ENCODE measurements at places on chromosomes 4 and X. TPM values are rescaled to one million over a fixed set of nuclear protein-coding genes. Genes with fewer than 3 reads are reported as not detected.

DNA sequence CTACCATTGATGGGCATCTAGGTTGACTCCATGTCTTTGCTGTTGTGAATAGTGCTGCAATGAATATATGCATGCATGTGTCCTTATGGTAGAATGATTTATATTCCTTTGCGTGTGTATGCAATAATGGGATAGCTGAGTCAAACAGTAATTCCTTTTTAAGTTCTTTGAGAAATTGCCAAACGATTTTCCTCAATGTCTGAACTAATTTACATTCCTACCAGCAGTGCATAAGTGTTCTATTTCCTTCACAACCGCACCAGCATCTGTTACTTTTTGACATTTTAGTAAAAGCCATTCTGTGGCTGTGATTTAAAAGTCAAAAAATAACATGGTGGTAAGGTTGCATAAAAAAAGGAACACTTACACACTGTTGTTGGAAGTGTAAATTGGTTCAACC lies 103.1 kb upstream of the FAM47B start:
- H3K4me1 ChIP-seq = no peaks in the 10 kb centered on the region
- H3K27ac ChIP-seq = no peak overlapping the region
- no peak for DNase-seq
- H3K4me3 ChIP-seq = no peak overlapping the region

Gene C1QTNF7
- 15.1 TPM for total RNA-seq

Gene NPNT
- total RNA-seq = 263 TPM

GRCh38 chrX:50343917-50344316 lies 126.7 kb downstream of the DGKK start:
- H3K4me1 ChIP-seq = no peaks in the 10 kb centered on the region
- H3K27ac ChIP-seq = no peak overlapping the region

DNA sequence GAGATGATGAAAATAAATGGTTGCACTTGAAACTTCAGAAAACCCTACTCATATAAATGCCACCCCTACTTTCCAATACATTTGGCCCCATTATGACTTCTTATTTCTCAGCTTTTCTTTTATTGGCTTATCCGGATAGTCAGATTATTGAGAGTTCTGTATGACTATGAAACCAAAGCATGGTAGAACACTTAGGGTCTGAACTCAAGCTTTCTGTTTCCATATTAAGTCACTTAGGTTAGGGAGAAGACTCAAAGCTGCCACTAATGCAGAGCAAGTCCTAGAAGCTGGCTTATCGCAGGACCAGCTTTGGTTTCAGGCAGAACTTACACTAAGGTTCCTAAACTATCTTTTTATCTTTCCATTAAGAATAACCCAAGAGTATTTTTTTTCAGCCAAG lies 229.9 kb upstream of the CPEB2 start:
- no peaks in the 10 kb centered on the region for H3K36me3 ChIP-seq
- no peak overlapping the region for H3K27ac ChIP-seq
- no peak overlapping the region for H3K4me3 ChIP-seq

GRCh38 chrX:65706041-65706828 lies 38.8 kb downstream of the MSN start:
- DNase-seq = no peak
- H3K4me3 ChIP-seq = no peak overlapping the region
- H3K27me3 ChIP-seq = no peaks in the 10 kb centered on the region
- peak overlapping the region; percentile 63 for H3K27ac ChIP-seq
- peaks cover 46% of the 10 kb centered on the region for H3K4me1 ChIP-seq

- no peaks in the 10 kb centered on the region for H3K36me3 ChIP-seq
- H3K4me3 ChIP-seq = no peak overlapping the region
- DNase-seq = no peak
- H3K27me3 ChIP-seq = no peaks in the 10 kb centered on the region
- H3K27ac ChIP-seq = no peak overlapping the region
Measured at GRCh38 chrX:64350047-64350446, 45.2 kb downstream of the MTMR8 start.

Measured in upper lobe of right lung (tissue), 1 donor.